ENCODE measurements at places on chromosomes 6 and 20.

DNA sequence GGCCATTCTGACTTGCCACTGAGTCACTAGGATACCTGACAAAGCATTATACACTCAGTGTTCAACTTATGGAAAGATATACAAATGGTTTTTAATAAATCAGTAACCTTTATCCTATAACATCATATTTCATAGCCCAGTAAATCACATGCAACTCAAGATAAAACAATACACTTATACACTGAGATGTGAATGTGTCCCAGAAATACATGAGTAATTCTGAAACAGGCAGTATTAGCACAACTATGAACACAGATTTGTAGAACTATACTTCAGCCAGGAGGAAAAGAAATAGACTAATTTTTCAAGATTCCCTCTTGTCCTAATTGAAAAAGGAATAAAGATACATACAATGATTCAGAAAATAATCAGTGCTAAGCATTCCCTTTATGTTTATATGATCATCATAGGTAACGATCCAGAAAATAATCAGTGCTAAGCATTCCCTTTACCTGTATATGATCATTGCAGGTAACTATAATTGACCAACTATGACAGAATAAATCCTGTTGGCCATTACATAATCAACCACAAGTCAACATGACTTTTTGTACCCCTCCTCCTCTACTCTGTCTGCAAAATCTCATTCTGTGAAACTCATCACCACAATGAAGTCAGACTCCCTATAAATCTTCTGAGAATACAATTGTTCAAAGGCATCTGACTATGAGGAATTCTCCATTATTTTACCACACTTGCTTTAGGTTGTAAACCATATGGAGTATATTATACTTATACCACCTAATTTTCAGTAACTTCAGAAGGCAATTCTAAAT, 30.3 kb downstream of the HACE1 start:
- DNase-seq = no peak

DNA sequence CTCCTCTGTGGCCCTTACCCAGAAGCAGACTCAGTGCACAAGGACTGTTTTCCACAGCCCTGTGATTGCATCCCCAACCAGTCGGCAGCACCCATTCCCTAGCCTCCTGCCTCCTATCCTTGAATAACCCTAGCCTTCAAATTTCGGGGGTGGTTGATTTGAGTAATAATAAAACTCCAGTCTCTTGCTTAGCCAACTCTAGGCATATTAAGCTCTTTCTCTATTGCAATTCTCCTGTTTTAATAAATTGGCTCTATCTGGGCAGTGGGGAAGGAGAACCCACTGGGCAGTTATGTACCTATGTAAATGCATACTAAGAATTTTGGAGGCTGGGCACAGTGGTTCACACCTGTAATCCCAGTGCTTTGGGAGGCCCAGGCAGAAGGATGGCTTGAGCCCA, 70.6 kb upstream of the ZMYND8 start:
- DNase-seq = no peak

GRCh38 chr20:63896264-63897105, 1.6 kb downstream of the DNAJC5 start:
- DNase-seq = no peak

DNA sequence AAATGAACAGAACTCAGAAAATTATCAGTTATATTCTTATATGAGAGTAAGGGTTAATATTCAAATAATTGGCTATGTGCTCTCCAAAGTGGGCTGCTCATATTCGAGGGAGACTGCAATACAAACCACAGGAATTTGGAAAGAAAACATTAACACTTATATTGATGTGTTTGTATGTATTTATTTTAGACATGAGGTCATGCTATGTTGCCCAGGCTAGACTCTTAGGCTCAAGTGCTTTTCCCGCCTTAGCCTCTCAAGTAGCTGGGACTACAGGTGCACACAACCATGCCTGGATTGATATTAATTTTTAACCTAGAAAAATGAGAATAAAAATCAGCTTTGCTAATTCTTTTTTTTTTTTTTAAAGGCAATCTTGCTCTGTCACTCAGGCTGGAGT, 35.0 kb downstream of the BTBD9 start:
- no peak for DNase-seq

DNA sequence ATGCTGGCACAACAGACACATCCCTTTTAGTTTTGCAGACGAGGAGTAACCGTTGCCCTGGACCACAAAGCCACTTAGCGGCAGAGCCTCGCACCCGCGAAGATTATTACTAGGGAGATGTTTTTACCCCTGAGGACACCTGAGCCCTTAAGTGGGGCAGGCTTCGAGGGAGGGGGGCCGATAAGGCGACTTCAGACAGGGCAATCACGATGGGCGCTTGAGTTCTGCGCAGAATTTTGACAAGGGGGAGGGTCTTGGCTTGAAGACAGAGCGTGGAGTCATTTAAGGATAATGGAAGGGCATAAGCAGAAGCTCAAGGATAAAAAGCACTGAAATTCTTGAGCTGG, 650 bp upstream of the TTK start:
- peak; percentile 9 for DNase-seq

GRCh38 chr6:45577836-45578504, 200.2 kb upstream of the SUPT3H start:
- no peak for DNase-seq

- no peak for DNase-seq
Observed at GRCh38 chr6:11428895-11429294, 108.7 kb upstream of the TMEM170B start.

Measured in activated T-helper 1 cell treated with Interleukin-2 at 50 U/mL for 16 hours (primary cell).